Effector CD8-positive, alpha-beta T cell (primary cell): ENCODE measurements at places on chromosomes 3 and 15.

DNA sequence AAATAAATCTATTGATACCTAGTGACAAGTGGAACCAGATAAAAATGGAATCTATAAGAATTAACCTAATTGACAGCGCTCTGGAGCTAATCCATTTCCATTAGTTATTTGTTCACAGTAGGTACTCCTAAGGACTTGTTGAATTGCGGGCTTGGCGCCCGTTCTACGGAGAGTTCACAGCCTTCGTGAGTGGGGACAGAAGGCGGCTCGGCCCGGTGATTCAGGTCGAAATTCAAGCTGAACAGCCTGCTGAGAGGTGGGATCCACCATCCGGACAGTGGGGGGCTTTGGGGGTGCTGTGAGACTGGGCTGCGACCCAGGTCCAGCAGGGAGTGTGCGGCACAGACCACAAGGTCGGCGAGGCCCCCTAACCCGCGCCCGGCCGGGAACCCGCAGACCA is 779 bp upstream of the CTNNB1 start:
- no peak for DNase-seq

GRCh38 chr3:111545349-111545748 is 3.4 kb downstream of the CD96 start:
- DNase-seq = no peak

- no peak for DNase-seq
Measured at GRCh38 chr15:75140080-75140879, 61.4 kb upstream of the C15orf39 start.

GRCh38 chr3:47404955-47405790 is 24.4 kb downstream of the PTPN23 start:
- no peak for DNase-seq

- no peak for DNase-seq
Measured at GRCh38 chr3:73624821-73625665, at the start of gene PDZRN3. Gene PDZRN3, minus strand, starts transcription at chr3:73624941.

DNA sequence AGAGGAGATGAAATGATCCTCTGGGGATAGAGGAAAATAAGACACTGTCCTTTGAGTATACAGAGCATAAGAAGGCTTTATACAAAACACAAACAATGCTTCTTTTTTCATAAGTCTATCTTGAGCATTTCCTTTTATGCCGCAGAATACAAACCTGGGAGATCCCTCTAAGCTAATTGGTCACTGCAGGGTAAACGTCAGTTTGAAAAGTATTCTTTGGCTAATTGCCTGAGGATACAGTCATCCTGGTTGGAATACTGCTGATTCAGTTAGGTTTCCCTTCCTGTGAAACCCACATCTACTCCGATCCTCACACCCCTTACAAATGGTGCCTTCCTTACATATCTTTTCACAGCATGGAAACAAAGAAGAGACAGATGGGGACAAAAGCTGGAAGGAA is 10.6 kb downstream of the WNT5A start:
- no peak for DNase-seq

- no peak for DNase-seq
Measured at GRCh38 chr3:47210863-47211405, 47.0 kb upstream of the SETD2 start.

DNA sequence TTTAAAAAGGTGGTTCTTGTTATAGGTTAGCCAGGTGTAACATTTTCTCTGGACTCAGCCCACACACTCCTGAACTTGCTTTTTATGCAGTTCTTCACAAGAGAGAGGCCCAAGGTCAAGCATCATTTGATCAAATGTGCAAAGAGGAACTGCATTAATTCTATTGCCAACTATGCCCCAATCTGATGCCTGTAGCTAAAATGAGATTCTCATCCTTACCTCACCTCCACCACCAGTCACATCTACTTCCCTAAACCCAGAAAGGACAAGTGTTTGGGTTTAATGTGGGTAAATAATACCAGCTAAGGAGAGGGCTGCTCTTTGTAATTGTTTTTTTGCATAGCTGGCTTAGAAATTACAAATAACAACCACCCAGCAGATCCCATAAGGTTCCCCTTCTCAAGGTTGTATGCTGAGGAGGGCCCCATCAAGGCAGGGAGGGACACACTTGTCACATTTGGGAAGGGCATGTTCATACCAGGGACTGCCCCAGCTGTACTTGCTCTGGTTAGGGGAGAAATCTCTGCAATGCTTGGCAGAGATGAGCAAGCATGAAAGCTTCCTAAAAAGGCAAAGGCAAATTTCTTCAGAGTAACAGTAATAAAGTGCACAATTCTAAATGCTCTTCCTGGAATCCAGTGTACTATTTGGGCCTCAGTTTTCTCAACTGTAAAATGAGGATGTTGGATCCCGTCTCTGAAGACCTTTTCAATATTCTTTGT is 76.2 kb downstream of the TGFBR2 start:
- no peak for DNase-seq

- no peak for DNase-seq
Measured at GRCh38 chr3:11545186-11545851, 98.4 kb downstream of the VGLL4 start.
